ENCODE measurements at places on chromosomes 13 and 19. TPM values are rescaled to one million over a fixed set of nuclear protein-coding genes. Genes with fewer than 3 reads are reported as not detected.

The MICU2 gene
- 113 TPM for total RNA-seq

The ZNF296 gene
- not detected for total RNA-seq

The PEAK3 gene
- not detected for total RNA-seq

The TMEM221 gene
- 0.63 TPM for total RNA-seq

The ZNF723 gene
- not detected for total RNA-seq

The KLK14 gene
- 0.63 TPM for total RNA-seq

The STXBP2 gene
- total RNA-seq = 3.4 TPM

The PCDH9 gene
- total RNA-seq = 126 TPM

The TUBA3C gene
- total RNA-seq = not detected

The KIR2DL1 gene
- total RNA-seq = not detected

The ZNF439 gene
- 74.8 TPM for total RNA-seq

The ZNF224 gene
- 61.3 TPM for total RNA-seq

The GIPC3 gene
- total RNA-seq = under 0.01 TPM

The SHISA2 gene
- 30.7 TPM for total RNA-seq

The WDR88 gene
- not detected for total RNA-seq

The TSSK6 gene
- 1.3 TPM for total RNA-seq

The KLK10 gene
- not detected for total RNA-seq

The ZNF66 gene
- total RNA-seq = 76.4 TPM

The DACT3 gene
- total RNA-seq = 14.7 TPM

The ZNF135 gene
- total RNA-seq = 40.4 TPM

The CLDND2 gene
- total RNA-seq = not detected

The CGB7 gene
- not detected for total RNA-seq

The CEACAM1 gene
- total RNA-seq = not detected

The WDFY2 gene
- total RNA-seq = 28.5 TPM

The PSG2 gene
- not detected for total RNA-seq

The KLK13 gene
- total RNA-seq = not detected

The NXNL1 gene
- not detected for total RNA-seq

The S1PR2 gene
- total RNA-seq = 3.1 TPM

The MUC16 gene
- total RNA-seq = not detected

The SOX1 gene
- total RNA-seq = 15.7 TPM
